Small intestine (tissue), 16 donors: ENCODE measurements at places on chromosomes 4 and X. TPM values are rescaled to one million over a fixed set of nuclear protein-coding genes. Genes with fewer than 3 reads are reported as not detected.

MXD4 gene
- polyA plus RNA-seq: 46.7 TPM

CACNA1F gene
- polyA plus RNA-seq: 0.27 TPM

MAGEC1 gene
- polyA plus RNA-seq: not detected

FRAS1 gene
- 12.6 TPM for polyA plus RNA-seq

MAGEA8 gene
- not detected for polyA plus RNA-seq

TEX13C gene
- polyA plus RNA-seq: not detected

SPARCL1 gene
- polyA plus RNA-seq: 60.9 TPM

DNA sequence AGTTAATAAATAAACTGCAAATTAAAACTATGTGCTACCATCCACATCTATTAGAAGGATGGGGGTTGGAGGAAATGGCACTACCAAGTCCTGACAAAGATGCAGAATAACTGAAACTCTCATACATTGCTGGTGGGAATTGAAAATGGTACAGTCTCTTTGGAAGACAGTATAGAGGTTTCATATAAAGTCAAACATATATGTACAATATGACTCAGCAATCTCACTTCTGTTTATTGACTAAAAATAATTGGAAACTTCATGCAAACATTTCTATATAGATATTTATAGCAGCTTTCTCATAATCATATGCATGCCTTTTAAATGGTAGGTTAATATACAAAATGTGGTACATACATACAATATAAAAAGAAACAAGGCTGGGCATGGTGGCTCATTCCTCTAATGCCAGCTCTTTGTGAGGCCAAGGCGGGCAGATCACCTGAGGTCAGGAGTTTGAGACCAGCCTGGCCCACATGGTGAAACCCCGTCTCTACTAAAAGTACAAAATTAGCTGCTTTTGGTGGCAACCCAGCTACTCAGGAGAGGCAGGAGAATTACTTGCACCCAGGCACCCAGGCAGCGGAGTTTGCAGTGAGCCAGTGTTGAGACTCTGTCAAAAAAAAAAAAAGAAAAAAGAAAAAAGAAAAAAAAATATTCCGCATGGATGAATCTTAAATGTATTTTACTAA, 225.0 kb upstream of the CXXC4 start:
- DNase-seq: no peak

DNA sequence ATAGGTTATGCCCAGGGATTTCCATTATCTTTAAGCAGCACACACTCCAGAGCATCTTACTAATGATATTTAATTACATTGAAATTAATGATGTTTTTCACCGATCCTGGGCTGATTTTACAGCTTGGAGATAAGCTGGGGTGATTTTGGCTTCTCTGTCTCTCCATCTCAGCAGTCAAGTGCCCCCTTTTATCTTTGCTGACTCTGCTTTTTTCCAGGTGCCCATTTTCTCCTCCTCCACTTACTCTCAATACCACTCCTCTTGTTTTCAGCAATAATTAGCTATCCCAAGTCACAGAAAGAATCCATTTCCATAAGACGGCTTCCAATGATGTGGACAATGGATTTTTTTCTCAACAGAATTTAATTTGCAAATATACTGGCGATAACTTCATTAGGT, 266.7 kb downstream of the GBA3 start:
- DNase-seq: no peak

- no peak for DNase-seq
Measured at GRCh38 chrX:122770581-122770980, 413.5 kb upstream of the GRIA3 start.

DNA sequence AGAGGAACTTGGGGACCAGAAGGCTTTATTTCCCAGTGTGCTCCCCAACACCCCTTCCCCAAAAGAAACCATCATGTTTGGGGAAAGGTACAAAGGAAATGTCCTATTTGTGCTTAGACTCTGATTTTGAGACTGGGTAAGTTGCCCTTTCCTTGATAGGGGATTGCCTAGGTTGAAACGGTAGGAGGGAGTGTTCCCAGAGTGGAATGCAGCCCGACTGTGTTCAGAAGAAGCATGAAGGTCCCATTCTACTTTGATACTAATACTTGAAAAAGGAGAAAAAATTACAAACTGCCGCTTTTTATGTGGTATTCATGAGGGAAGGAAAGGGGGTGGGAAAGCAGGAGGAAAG, 32.4 kb upstream of the TMEM131L start:
- no peak for DNase-seq

GRCh38 chr4:95038791-95039190, 281.0 kb downstream of the BMPR1B start:
- no peak for DNase-seq

- DNase-seq: no peak
Measured at GRCh38 chr4:136687118-136687517, 845.2 kb downstream of the PCDH18 start.

DNA sequence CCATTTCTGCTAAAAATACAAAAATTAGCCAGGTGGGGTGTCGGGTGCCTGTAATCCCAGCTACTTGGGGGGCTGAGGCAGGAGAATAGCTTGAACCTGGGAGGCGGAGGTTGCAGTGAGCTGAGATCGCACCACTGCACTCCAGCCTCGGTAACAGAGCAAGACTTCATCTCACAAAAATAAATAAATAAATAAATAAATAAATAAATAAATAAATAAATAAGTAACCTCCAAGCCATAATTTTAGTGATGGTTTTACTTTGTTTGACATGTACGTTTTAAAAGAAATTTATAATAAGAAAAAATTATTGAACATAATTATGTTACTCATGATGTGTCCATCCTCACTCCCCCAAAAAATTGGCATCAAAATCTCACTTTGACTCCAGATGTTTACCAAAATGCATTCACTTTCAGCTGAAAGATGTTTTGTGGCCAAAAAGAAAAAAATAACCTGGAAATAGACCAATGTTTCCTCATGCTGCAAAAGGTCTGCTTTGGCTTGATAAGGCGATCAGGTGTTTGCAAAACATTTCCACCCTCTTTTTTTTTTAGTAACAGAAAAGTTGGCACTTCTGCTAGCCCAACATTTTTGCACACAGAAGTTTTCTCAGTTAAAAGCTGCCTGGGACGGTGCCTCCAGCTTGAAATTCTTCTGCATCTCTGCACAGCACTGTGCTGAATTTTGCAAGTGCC, 42.2 kb upstream of the DHRSX start:
- DNase-seq: no peak

GRCh38 chrX:40508560-40508959, 72.2 kb upstream of the ATP6AP2 start:
- no peak for DNase-seq

DNA sequence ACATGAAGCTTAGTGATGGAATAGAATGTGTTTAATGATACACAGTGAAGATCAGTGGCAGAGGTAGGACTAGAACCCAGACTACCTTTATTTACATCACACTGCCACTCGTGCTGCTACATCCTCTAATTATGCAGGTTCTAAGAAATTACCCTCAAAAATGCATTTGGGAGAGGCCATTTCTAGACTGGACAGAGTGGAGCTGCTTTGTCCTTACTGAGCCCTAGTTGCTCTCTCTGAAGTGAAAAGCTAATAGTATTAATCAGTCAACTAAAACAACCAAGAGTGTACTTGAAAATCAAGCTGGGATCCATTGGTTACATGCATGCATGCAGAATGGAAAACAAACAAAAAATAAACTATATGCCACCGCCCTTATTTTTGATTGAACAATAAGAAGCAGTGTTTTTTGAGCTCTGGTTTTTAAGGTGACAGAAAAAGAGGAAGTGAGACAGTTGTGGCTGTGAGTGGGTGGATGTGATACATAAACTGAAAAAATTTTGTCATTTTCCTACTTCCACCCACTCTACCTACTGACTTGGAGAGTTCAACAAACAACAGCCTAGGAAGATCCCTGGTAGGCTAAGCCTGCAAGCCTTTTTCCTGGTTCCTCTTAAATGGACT, 6.8 kb upstream of the VSIG4 start:
- no peak for DNase-seq

GRCh38 chr4:36313301-36313700, 31.9 kb downstream of the DTHD1 start:
- DNase-seq: no peak

DNA sequence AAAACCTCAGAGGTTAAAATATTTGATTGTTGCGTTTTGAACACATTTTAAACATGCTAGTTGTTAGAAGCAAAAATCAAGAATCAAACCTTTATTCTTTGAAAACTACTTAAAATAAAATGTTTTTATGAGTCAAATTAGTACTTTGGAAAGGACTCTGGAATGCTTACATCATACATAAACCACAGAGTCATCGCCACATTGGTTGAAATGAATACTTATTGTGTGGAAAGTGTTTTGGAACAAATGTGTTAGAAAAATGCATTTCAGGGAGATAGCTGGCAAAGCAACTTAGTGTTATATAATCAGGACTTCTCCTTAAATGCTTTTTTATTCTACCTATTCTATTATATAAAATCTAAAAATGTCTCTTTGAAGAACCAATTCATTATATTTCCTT, 49.4 kb upstream of the CAMK2D start:
- DNase-seq: no peak

DNA sequence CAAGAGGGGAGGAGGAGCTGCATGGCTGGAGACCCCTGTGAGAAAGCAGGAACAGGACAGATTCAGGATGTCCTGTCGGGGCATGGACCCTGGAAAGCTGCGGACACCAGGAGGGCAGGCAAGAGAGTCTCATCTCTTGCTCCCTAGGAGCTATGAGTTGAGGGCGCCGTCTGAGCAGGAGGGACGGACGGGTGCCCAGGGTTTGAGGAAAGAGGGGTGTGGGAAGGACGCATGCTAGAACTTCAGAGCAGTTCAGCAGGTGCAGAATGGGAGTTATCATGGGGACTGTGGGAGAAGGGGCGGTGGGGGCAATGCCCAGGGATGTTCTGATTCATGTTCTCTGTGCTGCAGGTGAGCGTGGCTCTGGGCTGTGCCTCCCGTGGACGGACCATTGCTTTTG, 24.8 kb downstream of the TKTL1 start:
- DNase-seq: no peak

GRCh38 chrX:132393085-132393484, 95.8 kb downstream of the MBNL3 start:
- DNase-seq: no peak

GRCh38 chrX:124373348-124373747, 27.0 kb downstream of the SH2D1A start:
- DNase-seq: no peak

DNA sequence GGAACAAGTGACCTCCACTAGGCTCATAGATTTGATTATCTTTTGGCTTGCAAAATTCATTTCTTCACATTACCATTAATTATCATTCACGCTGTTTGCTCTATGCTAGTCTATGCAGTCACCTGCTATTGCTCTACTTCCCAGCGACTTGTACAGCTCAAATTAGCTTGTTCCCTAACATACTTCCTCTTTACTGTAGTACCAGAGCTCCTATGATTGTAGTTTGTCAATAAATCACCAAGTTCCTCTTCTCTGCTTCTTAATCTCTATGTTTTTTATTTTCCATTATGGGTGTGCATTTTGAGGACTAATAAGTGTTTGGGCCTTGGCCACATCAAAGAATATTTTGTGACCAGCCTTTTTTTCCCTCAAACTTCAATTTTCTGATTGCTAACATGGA, 6.2 kb upstream of the GSPT2 start:
- no peak for DNase-seq

DNA sequence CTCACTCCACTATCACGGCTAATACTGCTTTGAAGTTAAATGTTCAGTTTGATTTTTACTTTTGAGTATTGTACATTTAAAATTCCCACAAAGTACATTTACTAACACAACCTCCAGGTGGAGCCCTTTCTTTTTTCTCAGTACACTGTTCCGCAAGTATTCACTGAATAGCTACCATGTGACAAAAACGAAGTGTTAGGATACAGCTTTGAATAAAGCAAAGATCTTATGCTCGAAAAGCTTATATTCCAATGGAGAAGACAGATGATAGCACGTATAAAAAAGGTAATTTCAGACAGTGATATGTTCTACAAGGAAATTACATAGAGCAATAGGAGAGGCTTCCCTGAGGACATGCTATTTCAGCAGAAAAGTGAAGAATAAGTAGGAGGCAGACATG, 60.7 kb upstream of the ABCG2 start:
- DNase-seq: peak; percentile 63

GRCh38 chr4:100016191-100016590, 66.1 kb upstream of the H2AZ1 start:
- DNase-seq: no peak

GRCh38 chr4:184191267-184191666, 26.4 kb downstream of the ENPP6 start:
- DNase-seq: no peak

DNA sequence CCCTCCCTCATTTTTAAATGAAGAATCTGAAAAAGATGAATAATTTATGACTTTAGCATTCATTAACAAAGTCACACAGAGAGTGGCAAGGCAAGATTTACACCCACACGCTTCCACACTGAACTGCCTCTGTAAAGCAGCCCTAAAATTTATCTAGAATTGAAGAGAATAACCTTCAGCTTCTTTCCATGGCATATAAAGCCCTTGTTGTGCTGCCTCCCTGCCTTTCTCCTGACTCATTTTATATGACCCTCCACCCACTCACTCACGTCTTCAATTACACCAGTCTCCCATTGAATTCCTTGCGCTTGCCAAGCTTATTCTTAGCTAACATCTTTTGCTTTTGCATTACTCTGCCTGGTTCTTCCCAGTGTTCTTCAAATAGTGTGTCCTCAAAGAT, 2649.3 kb downstream of the PCDH7 start:
- no peak for DNase-seq

GRCh38 chr4:116952530-116953136, 132.7 kb downstream of the TRAM1L1 start:
- DNase-seq: no peak

DNA sequence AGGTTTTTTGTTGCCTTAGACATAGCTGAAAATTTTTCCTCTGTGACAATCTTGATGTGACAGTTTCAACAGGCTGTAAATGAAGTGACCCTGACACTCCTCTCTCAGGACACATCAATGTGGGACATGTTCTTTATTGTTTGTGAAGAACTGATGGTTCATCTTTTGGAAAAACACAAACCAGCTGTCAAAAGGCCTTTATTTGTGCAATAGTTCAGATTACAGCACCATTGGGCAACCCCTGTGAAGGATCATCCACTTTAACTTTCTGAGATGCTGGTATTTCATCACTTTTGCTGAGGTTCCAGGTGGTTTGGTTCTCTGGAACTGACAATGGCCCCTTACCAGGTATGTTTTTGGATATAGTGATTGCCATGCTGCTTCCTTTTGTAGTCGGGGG, 40.3 kb downstream of the OSTC start:
- no peak for DNase-seq

DNA sequence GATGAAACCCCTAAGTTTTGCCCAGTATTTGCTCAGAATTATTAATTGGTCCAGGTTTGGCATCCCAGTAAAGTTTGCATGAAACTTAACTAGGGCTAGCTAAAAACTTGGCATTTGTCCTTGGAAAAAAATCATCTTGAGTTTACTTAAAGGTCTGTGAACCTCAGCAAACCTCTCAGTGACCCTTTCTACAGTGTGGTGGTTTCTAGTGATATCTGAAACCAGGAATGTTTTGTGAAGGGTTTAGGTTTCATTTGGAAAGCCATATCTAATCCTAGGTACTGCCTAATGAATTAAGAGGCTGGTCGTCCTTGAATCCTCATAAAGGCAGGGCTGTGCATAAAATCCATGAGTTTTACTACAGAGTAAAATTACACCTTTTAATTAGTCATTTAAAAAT, 218.5 kb upstream of the ANKRD50 start:
- DNase-seq: no peak

- peak; percentile 45 for DNase-seq
Measured at GRCh38 chr4:2219233-2219760, 22.6 kb downstream of the HAUS3 start.
